CD4-positive, CD25-positive, alpha-beta regulatory T cell (primary cell): ENCODE measurements at places on chromosomes 5 and 9. TPM values are rescaled to one million over a fixed set of nuclear protein-coding genes. Genes with fewer than 3 reads are reported as not detected.

PCDHB5 gene
- total RNA-seq = not detected

C5orf46 gene
- total RNA-seq = not detected

ACOT12 gene
- not detected for total RNA-seq

MAPKAP1 gene
- total RNA-seq = 49.7 TPM

MZB1 gene
- total RNA-seq = 2.2 TPM

VCAN gene
- total RNA-seq = not detected

DNA sequence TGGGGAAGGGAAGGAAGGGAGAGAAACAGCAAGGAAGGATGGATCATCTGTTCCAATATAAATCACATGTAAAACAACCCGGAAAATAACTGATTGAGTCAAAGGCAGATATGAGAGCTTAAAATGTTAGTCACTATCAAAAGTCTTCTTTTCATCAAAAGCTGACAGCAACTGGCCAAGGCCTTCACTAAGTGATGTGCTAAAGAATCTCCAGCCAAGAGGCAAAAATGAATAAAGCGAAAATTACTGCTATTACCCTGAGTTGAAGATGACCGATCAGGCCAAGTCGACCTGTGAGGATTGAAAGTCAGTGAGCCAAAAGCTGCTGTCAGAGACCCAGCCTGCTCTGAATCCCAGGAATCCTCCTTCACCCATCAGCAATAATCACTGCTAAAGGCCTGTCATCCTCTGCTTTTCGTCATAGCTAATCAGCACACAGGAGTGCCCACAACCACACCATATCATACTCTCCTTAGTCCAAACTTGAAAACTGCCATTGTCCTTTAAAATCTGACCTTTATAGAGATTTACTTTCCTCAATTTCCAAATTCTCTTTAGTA, 736.9 kb downstream of the TLE1 start:
- no peak for DNase-seq

DNA sequence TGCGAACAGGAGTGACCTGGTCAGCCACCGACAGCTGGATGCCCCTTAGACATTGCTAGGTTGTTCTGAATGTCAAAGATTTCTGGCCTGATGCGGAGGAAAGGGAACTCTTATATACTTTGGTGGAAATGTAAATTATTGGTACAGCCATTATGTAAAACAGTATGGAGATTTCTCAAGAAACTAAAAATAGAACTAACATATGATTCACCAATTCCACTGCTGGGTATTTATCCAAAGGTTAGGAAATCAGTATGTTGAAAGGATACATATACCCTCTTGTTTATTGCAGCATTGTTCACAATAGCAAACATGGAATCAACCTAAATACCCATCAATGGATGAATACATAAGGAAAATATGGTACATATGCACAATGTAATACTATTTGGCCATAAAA, 31.8 kb downstream of the DMRT3 start:
- no peak for DNase-seq

GRCh38 chr9:108852079-108852478, 3.7 kb downstream of the ACTL7B start:
- no peak for DNase-seq

GRCh38 chr5:20514145-20514544, 526.1 kb upstream of the CDH18 start:
- no peak for DNase-seq

DNA sequence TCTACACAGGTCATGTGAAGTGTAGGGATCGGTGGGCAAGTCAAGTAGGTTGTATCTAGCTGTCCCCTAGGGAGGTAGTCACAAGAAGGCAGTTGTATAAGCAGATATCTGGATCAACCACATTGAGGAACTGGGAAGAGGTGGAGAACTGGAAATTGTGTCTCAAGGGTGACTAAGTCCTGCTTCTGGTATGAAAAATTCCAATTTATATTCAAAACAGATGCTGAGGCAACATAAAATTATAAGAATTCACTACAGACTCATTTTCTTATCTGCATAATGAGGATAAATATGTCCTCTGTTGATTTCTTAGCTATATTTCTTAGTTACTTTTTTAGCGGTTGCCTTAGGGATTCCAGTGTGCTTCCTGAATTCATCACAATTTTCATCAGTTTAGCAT, 46.8 kb downstream of the GALNT12 start:
- DNase-seq = no peak

- DNase-seq = no peak
Measured at GRCh38 chr9:121774715-121775613, 123.5 kb downstream of the DAB2IP start.

DNA sequence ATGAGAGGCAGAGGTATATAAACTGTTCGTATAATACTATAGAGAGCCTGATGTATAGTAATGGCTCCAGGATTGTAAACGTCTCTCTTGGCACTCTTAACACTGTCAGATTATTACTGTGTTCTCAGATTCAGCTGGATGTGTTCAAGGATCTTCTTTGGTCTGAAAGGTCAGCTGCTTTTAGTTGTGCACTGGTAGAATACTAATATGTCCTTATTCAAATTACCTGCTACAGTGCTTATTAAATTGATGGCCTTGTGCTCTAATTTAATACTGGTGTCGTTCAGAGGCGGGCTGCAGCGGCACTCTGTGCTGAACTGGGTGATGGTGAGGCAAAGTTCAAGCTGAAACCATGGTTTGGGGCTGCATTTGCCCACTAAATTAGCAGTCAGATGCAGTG, 216.7 kb upstream of the ARRDC3 start:
- no peak for DNase-seq

DNA sequence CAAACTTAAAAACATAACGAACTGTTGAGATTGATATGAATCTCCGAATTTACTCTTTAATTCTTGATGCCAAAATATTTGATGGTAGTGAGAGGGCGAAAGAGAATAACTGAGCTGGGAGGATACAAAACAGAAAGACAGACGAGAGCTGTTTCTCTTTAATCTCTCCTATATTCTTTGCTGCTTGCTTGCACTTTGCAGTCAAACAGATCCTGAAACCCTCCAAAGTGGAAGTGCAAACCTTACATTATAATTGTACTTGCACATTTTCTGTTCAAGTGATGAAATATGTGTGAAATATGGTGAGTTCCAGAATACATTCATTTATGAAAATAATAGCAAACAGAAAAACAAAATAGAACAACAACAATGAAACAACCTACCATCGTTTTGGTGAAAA, 63.8 kb downstream of the PAM start:
- no peak for DNase-seq

DNA sequence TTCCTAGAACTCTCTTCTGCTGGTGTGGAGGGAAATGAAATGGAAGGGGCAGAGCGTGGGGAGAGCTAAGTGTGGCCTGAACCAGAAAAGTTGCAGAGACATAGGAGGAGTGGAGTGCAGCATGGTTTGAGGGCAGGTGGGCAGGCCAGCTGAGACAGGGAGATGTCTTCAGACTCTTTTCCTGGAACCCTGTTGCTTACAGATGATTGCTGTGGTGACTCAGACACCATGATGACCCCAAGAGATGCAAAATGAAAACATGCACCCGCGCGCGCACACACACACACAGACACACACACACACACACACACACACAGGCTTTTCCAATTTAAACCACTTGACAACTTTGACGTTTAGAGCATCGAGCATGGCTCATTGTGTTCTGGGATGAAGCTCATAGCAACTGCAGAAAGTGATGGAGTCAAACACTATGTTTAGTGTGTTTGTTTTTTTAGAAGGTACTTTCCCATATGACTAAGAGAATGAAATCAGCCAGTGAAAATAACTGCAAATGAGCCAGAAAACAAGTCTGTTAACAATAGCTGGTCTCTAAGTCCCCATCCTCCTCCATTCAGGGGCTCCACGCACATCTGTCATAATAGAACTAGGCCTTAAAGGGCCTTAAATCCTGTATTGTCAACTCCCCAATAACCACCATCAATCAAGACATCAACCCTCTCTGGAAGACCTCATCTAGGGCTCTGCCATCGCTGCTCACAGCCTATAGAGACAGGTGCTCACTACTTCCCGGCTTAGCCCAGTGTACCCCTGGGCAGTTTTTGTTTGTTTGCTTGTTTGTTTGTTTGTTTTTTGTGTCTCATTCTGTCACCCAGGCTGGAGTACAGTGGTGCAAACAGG, 9.6 kb downstream of the TMOD1 start:
- DNase-seq = no peak

DNA sequence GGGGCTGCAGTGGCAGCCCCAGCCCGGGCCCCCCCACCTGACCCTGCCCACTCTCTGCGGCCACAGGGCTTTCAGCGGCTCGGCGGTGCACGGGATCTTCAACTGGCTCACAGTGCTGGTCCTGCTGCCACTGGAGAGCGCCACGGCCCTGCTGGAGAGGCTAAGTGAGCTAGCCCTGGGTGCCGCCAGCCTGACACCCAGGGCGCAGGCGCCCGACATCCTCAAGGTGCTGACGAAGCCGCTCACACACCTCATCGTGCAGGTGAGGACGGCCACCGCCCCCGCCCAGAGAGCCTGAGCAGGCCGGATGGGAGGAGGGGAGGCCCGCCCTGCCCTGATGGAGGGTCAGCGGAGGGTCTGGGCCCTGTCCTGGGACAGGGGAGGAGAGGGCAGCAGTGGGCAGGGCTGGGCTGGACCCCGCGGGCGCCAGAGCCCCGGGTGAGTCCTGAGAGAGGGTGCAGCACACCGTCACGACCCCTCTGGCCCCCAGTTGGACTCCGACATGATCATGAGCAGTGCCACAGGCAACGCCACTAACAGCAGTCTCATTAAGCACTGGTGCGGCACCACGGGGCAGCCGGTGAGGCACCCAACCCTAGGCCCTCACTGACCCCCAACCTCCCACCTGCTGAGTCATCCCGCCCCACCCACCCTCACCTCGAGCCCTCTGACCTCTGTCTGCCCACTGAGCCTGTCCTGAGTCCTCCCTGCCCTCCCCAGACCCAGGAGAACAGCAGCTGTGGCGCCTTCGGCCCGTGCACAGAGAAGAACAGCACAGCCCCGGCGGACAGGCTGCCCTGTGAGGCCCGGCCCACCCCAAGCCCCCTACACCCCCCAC, 2.7 kb downstream of the SLC34A3 start:
- DNase-seq = no peak

DNA sequence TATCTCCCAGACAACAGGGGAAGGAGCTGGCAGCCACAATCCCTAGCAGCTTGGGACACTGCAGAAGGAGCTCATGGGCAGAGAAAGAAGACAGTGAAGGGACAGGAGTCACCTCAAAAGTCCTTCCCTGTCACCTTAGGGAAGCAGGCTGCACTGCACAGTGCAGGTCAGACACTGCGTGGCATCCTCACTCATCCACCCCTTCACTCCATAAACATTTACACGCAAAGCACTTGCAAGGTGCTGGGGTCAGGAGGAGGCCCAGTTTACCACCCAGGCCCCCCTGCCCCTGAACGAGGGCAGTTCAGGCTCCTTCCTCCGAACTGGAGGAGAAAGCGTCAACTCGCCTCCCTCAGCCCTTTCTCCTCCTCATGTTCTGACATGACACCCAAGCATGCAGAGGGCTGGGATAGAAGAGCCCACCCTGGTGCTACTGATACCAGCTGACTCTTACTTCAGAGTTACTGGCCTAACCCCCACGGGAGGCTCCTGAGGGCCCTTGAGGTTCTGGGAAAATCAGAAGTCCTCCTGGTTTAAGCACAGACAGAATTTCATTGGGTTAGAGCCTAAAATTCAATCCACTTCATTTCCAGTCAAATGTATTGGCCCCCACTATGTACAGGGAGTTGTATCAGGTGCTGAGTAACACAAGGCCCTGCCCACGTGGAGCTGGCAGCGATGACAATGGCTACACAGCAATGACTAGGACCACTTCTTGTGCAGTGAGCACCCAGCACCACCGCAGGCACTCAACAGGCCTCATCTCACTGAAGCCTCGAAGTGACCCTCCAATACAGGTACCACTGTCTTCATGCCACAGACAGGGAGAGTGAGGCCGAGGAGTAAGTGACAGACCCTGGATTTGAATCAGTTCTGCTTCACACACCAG, 70.4 kb downstream of the RAPGEF1 start:
- no peak for DNase-seq

DNA sequence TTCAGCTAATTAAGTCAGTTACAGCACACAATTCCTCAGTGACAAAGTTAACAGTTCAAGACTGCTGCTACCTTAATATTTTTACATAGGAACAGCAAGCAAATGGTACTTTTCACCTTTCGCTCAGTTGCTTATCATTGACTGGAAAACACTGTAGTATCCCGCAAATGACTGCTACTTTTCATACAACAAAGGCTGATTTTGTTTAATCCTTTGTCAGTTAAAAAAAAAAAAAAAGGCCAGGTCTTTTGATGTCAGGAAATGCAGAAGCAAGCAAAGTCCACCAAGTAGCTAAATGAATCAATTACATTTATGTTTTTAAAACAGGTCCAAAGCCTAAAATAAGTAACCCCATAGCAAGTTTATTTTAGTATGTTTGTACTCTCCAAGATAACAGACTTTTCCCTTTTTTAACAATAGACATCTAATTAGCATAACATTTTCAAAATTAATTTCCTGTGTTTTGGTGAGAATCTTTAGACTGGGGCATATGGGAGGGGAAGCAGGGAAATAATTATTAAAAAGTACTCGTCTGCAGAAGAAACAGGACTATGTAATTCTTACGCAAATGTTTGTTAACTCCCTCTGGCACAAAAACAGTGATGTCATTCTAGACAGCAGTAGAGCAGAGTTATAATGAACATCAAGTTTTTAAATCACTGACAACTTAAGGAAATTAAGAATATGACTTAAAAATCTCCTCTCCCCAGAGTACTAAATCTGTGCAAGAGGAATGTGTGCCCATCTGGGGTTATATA, 9.6 kb downstream of the PFDN1 start:
- peak; percentile 24 for DNase-seq

- no peak for DNase-seq
Measured at GRCh38 chr5:138467711-138468132, 2.4 kb downstream of the EGR1 start.

GRCh38 chr9:5466766-5467165, 16.4 kb downstream of the CD274 start:
- no peak for DNase-seq

GRCh38 chr9:86054695-86055094, 44.7 kb downstream of the GOLM1 start:
- DNase-seq = no peak

DNA sequence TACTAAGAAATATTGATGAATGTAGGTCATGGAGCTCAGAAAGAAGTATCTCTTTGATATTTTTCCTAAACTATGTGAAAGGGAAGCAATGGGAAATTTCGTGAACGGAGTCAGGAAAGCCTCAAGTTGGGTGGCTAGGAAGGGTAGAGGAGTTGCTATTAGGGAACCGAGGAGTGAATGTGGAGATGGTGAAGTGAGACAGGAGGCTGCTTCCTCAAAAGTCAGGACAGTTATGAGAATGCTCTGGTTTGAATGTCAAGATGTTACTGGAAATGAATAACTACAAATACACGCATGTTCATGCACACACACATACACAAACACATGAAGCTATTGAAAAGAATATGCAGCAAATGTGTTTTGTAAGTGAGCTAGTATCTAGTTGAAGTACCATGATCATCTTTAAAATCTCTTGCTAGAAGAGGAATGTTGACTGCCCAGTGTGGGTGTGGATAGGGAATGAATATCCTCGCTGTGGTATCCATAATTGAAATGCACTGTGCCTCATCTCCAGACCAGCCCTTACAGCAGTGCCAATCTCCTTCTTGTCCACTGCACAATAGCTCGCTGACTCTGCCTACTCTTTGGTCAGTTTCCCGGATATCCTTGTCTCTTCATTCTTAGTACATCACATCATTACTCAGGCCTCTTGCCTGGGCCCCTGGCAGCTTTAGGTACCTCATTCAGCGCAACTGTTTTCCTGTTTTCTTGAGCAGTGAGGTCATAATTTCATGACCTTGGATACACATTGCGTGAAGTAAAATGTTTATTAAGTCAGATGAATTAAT, 21.9 kb upstream of the PDCD1LG2 start:
- DNase-seq = no peak
